Activated CD4-positive, alpha-beta T cell treated with anti-CD3 and anti-CD28 coated beads, Interleukin-2, amount 10 ng/mL, durations not matched to agents 7 days and 5 days (primary cell): ENCODE measurements at places on chromosomes 4 and X. TPM values are rescaled to one million over a fixed set of nuclear protein-coding genes. Genes with fewer than 3 reads are reported as not detected.
A peak's percentile ranks its signal among the peaks of the same experiment; 100 is the strongest.

DNA sequence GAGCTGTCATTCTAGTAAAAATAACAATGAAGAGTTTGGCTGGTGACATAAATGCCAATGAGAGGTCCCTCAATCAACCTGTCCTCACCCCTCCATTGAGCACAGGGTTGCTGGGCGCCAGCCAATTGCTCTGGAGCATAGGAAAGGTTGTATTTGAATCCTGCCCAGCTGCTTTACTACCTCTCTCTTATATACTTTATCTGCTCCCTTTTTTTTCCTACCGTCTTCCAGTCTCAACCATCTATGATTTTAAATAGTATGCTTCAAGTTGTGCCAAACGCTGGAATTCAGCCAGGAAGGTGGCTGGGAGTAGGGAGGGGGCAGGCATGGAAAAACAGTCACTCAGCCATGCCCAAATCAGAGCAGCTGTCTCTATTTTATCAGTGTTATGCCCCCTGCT lies 153.8 kb downstream of the NR3C2 start:
- no peak overlapping the region for H3K4me3 ChIP-seq
- H3K36me3 ChIP-seq: no peaks in the 10 kb centered on the region

The CYLC1 gene
- total RNA-seq: not detected

The SERTM2 gene
- not detected for total RNA-seq

DNA sequence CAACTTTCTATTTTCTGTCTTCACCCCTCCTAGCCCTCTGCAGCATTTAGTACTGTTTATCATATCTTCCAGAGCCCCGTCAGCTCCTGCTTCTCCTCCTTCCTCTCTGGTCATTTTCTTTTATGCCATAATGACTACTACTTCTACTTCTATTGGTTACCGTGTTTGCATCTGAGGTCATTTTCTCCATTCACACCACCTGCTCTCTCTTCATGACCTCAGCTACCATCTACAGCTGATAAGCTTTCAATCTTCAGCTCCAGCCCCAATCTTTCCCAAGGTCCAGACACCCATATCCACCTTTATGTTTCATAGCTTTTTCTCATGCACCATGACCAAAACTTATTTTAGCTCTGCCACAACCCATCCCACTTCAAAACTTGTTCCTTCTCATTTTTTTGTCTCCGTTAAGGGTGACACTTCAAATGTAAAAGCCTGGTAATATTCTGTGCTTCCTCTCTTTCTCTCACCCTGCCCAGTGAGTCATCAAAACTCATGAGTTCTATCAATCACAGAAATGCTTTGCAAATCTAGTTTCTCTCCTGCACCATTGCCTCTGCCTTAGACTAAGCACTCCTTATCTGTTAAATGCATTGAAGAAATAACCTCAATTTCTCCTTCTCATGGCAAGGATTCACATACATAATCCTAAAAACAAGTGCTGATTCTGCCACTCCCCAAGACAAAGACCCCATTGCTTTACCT lies 71.3 kb upstream of the IQCM start:
- no peak overlapping the region for H3K27ac ChIP-seq
- no peaks in the 10 kb centered on the region for H3K27me3 ChIP-seq
- DNase-seq: no peak
- H3K4me3 ChIP-seq: no peak overlapping the region
- H3K4me1 ChIP-seq: no peaks in the 10 kb centered on the region

The GABRQ gene
- not detected for total RNA-seq

DNA sequence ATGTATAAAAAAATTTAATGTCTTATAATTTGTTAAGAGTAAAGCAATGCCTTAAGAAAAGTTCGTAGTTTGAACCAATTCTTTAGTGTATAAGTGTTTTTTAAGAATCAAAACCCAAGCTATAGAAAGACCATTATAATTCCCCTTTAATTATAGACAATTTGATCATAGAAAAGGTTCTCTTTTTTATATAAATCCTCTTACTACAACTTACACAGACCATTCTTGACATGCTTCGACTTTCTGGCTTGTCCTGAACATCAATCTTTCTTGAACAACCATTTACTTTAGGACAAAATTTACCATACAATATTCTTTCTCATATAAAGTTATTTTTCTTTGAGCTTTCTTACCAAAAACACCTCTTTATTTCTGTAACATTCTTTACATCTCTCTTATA lies 330.5 kb upstream of the SPANXN1 start:
- no peaks in the 10 kb centered on the region for H3K4me1 ChIP-seq
- no peak overlapping the region for H3K4me3 ChIP-seq
- H3K27ac ChIP-seq: no peak overlapping the region
- no peaks in the 10 kb centered on the region for H3K36me3 ChIP-seq
- H3K27me3 ChIP-seq: no peaks in the 10 kb centered on the region
- DNase-seq: no peak

DNA sequence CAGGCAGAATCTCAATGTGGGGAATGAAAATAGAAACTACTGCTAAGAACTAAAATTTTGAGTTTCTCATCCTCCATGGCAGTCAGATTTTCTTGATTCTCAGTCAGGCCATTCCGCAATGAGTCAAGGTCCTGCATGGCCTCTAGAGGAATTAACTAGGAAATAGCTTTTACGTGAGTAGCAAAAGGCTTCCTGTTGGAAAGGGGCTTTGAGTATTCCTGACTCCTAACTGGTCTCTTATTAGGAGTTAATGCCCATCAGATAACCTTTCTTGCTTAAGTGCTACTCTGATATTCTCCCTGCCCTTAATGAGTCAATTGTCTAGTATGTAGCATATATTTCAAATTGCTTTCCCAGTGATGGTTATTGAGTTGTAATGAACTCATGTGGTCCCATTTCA lies 65.7 kb upstream of the ARHGAP24 start:
- no peak for DNase-seq
- no peaks in the 10 kb centered on the region for H3K27me3 ChIP-seq
- H3K4me1 ChIP-seq: no peaks in the 10 kb centered on the region
- no peak overlapping the region for H3K4me3 ChIP-seq

DNA sequence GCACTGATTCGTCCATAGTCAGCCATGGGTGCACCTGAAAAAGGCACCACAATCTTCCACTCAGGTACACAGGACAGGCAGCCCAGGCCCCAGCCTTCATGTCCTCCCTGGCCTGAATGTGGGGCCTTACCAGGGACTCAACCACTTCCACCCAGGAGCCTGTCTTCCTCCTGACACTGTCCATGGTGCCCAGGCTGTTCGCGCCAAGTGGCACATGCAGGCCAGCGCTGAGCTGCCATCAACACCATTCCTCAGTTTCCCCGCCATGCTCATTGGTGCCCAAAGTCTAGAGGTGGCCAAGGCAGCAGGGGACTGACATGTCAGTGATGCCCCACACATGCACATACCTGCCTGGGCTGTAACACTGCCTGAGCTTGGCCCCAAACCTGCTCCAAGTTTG lies 322.2 kb upstream of the POU3F4 start:
- H3K4me3 ChIP-seq: no peak overlapping the region
- H3K27ac ChIP-seq: no peak overlapping the region
- no peak for DNase-seq
- H3K4me1 ChIP-seq: no peaks in the 10 kb centered on the region

The PWWP3B gene
- not detected for total RNA-seq

- H3K4me1 ChIP-seq: no peaks in the 10 kb centered on the region
- H3K4me3 ChIP-seq: no peak overlapping the region
- H3K27me3 ChIP-seq: no peaks in the 10 kb centered on the region
- no peak overlapping the region for H3K27ac ChIP-seq
- no peaks in the 10 kb centered on the region for H3K36me3 ChIP-seq
Observed at GRCh38 chrX:11351375-11352295, 58.4 kb downstream of the AMELX start.

DNA sequence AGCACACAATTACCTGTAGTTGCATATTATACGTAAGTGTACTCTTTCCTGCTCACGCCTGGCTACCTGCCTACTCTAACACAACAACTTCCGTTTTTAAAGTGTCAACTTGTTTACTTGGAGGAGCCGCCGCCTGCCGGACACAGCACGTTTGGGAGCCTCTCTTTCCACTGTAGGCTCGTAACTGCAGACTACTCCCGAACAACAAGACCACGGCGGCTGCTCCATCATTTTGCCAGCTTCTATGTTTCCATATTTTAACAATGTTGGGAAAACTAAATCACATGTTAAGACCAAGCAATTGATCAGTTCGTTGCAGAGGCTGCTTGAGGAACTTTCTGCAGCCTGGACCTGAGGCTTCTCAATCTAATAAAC lies 841 bp downstream of the MTNR1A start:
- peaks cover 2% of the 10 kb centered on the region for H3K36me3 ChIP-seq
- no peak overlapping the region for H3K4me3 ChIP-seq
- H3K27me3 ChIP-seq: peaks cover 17% of the 10 kb centered on the region
- H3K4me1 ChIP-seq: no peaks in the 10 kb centered on the region
- no peak for DNase-seq

DNA sequence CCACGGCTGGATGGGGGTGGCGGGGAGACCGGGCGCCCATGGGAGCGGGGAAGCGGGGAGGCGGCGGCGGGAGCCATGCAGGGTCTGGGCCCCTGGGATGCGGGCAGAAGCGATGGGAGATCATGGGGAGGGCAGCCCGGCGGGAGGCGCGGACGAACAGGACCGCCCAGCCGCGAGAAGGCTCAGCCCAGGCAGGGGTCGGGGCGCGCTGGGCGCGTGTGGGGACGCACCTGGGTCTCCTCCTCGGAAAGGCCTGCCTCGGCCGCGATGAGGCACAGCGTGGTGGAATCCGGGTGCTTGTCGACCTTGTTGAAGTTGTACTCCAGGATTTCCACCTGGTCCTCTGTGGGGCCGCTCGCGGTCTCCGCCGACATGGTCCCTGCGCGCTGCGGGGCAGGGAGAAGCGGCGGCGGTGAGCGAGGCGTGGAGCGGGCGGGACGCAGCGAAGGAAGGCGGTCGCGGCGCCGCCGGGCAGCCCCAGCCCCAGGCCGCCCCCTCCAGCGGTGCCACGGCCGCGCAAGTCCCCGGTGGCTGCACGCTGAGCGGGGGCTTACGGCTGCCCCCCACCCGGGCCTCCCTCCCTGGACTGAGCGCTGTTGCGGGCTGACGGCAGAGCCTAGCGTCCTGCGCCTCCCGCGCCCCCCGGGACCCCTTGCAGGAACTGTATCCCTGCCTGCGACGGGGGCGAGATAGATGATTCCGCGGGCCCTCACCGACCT lies 25.3 kb downstream of the HOPX start:
- H3K36me3 ChIP-seq: peaks cover 15% of the 10 kb centered on the region
- H3K27me3 ChIP-seq: peaks cover 35% of the 10 kb centered on the region
- peak overlapping the region; percentile 84 for H3K4me3 ChIP-seq
- peak; percentile 20 for DNase-seq
- H3K27ac ChIP-seq: peak overlapping the region; percentile 87

The BEX5 gene
- total RNA-seq: 2.2 TPM

- H3K4me1 ChIP-seq: peaks cover 2% of the 10 kb centered on the region
- no peak within 1 kb of the TSS for H3K4me3 ChIP-seq
- peak; percentile 26 for DNase-seq
- peaks cover 36% of the 10 kb centered on the region for H3K27me3 ChIP-seq
Observed at GRCh38 chr4:157220371-157220881, at the start of gene GRIA2. TSS of gene GRIA2 (plus strand) at chr4:157220728. CDS start at chr4:157221043, 315 bp downstream.

The AR gene
- not detected for total RNA-seq

DNA sequence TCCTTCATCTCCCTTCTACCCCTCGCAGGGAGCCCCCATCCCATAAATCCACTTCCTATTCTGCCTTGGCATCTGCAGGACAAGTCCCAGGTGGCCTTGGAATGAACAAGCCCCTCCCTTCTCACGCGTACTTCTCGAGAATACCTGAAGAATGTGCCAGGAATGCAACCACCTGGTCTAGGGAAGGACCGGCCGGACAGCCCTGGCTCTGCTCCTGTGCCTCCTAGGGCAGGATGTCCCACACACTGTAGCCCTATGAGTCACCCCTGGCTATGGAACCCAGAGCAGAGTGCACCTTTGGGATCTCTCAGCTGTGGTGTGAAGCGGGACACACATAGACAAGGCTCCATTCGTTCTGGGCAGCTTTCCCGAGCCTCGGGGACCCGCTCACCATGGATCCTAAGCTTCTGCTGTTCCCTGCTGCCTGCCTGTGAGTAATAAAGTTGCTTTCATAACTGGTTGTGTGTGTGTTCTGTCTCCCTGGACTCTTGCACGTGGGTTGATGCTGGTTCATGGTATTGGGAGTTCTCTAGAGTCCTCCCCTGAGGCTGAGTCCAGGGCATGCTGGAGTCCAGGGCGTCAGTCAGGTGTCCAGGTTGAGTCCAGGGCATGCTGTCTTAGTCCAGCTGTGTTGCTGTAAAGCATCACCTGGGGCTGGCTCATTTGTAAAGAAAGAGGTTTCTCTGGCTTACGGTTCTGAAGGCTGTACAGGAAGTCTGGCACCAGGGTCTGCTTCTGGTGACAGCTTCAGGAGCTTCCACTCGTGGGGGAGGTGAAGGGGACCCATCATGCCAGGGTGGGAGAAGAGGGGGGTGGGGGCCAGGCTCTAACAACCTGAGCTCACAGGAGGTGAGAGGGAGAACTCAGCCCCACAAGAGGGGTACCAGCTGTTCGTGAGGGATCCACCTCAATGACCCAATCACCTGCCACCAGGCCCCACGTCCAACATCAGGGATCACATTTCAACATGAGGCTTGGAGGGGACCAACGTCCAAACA lies 7.4 kb upstream of the PDE6B start:
- H3K4me3 ChIP-seq: no peak overlapping the region
- H3K36me3 ChIP-seq: no peaks in the 10 kb centered on the region
- no peak for DNase-seq
- H3K4me1 ChIP-seq: no peaks in the 10 kb centered on the region

The IL9R gene
- 25.2 TPM for total RNA-seq

DNA sequence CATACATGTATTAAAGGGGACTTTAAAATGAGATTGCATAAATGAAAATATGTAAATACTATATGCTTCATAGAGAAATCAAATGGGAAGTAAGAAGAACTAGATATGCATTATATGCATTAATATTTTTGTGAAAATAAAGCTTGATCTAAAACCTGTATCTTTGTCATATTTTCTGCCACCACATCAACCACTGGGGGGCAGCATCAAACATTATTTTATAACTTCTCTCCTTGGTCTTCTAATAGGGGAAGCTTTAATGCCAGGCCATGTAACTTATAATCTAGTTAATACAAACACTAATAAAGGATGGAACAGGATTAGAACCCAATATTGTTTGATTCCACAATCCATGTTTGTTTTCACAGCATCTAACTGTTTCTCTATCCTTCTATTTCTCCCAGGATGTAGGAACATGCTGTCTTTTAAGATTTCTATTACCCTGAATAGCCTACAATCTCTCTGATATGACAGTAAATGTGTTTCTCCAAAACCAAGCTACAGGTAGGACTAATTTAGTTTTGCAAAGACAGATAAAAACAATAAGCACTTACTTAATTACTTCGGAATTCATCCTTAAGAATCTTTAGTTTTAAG lies 10.0 kb downstream of the QRFPR start:
- H3K27me3 ChIP-seq: peaks cover 19% of the 10 kb centered on the region
- no peak overlapping the region for H3K4me3 ChIP-seq
- peak; percentile 42 for DNase-seq
- no peaks in the 10 kb centered on the region for H3K36me3 ChIP-seq
- H3K4me1 ChIP-seq: no peaks in the 10 kb centered on the region

The GAGE12G gene
- not detected for total RNA-seq

DNA sequence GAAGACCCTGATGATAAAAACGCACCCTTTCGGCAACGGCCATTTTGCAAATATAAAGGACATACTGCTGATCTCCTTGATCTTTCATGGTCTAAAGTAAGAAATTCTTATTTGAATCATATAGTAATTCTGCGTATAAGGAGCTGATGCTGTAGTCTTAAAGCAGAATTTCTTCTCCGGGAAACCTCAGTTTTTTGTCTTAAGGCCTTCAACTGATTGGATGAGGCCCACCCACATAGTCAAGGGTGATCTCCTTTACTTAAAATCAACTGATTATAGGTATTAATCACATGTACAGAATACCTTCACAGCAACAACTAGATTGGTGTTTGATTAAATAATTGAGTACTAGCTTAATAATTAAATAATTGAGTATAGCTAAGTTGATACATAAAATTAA lies 62.8 kb upstream of the DOCK11 start:
- H3K4me3 ChIP-seq: no peak overlapping the region
- DNase-seq: no peak
- H3K27ac ChIP-seq: no peak overlapping the region
- no peaks in the 10 kb centered on the region for H3K27me3 ChIP-seq
- no peaks in the 10 kb centered on the region for H3K4me1 ChIP-seq
